ENCODE measurements at places on chromosomes 16 and 17.

DNA sequence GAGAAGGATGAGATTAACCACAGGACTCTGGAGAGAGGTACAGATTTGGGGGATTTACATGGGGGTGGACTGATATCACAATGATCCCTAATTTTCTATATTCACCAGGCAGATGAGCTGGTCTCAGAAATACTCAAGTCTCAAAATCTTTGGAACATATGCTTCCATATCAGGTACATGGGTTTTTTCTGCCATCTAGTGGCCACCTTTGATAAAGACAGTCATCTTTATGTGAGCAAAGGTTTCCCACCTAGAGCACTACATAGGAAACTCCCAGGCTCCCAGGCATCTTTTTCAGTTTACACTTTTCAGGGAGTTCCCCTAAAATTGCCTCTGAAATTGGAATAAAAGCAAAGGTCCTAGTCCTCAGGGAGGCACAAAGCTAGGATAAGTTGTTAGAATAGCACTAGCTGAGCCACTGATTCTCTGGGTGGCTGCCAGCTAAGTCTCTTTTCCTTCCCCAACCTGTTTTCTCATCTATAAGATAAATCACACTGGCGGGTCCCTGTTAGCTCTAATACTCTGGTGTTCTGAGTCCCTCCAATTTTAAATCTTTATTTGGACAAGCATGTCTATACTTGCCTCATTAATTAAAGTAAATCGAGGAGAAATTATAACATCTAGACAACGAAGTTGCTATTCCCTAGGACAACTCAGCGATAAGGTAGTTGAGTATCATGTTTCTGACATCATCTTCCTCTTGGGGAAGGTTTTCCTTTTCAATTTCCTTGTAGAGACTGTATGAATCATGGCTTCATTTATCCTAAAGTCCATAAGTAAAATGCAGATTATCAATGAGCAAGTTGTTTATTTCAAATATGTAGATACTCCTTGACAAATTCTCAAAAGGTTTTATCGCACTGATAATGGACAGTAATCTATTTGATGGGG lies 19.0 kb upstream of the MON1B start:
- DNase-seq = no peak

DNA sequence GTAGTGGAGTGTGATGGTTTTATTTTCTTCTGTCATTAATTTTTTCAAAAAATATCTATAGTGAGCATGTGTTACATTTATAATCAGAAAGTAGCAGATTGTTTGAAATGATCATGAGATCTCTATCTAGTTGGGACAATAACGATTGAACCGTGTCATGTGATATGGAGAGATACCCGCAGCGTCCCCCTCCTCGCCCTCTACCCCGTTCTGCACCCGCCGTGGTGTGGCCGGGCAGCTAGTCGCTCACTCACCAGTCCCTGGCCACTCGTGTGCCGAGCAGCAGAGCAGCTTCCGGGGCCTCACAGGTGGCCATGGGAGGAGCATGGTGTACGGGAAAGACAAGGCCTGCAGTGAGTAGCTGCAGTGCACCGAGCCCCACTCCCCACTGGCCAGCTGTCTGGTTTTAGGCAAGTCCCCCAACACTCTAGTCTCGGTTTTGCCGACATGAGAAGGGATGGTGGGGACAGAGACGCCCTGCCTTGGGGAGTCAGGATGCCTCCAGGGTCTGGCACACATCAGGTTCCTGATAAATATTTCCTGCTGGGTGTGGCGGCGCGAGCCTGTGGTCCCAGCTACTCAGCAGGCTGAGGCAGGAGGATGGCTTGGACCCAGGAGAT lies 15.3 kb downstream of the MLYCD start:
- no peak for DNase-seq

- no peak for DNase-seq
Measured at GRCh38 chr17:64281962-64282752, 19.1 kb upstream of the TEX2 start.

GRCh38 chr17:40338941-40339649 lies 25.4 kb downstream of the GJD3 start:
- no peak for DNase-seq

- DNase-seq = no peak
Measured at GRCh38 chr17:44807093-44807816, 22.8 kb downstream of the GJC1 start.

DNA sequence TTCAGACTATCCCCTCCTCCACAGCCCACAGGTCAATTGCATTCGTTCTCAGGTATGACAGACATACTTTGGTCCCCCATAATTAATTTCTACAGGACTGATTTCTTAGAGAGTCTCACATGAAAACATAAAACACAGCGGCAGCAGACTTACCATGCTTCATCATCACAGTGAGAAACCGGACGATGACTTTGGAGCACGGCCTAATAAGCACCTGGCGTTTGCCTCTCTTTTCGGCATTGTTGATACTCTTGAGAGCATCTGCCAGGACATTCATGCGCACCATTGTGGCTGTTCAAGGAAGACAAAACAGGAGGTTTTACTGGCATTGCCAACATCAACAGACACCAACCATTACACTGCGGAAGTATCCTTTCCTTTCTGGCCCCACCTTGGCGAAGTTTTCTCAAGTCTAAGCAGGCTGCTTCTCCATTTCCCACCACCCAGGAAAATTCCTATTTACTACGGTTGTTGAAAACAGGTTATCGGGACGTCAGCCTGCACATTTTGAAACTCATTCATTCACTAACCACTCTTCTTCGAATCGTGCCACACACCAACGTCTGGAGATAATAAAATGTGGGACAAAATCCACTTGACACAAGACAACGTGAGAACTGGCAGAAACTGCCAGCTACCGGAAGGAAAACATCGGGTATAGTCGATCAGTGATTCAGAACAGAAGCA lies 1.2 kb downstream of the RPS15A start:
- no peak for DNase-seq

Data from omental fat pad (tissue), 4 donors.